ENCODE measurements at places on chromosomes 1 and 21. TPM values are rescaled to one million over a fixed set of nuclear protein-coding genes. Genes with fewer than 3 reads are reported as not detected.
A peak's percentile ranks its signal among the peaks of the same experiment; 100 is the strongest.

GRCh38 chr1:227317523-227318015 lies 723 bp downstream of the CDC42BPA start:
- H3K27me3 ChIP-seq, result no peaks in the 10 kb centered on the region
- H3K4me1 ChIP-seq, result peaks cover 23% of the 10 kb centered on the region
- no peaks in the 10 kb centered on the region for H3K36me3 ChIP-seq
- peak overlapping the region; percentile 87 for H3K4me3 ChIP-seq
- H3K27ac ChIP-seq, result peak overlapping the region; percentile 98
- no peak for DNase-seq

- H3K4me1 ChIP-seq, result no peaks in the 10 kb centered on the region
- H3K27ac ChIP-seq, result no peak overlapping the region
- H3K4me3 ChIP-seq, result no peak overlapping the region
These were observed 13.1 kb downstream of the SERPINC1 start for GRCh38 chr1:173903827-173904531.

CYYR1 gene
- 10.0 TPM for total RNA-seq

OR2T33 gene
- not detected for total RNA-seq

DNA sequence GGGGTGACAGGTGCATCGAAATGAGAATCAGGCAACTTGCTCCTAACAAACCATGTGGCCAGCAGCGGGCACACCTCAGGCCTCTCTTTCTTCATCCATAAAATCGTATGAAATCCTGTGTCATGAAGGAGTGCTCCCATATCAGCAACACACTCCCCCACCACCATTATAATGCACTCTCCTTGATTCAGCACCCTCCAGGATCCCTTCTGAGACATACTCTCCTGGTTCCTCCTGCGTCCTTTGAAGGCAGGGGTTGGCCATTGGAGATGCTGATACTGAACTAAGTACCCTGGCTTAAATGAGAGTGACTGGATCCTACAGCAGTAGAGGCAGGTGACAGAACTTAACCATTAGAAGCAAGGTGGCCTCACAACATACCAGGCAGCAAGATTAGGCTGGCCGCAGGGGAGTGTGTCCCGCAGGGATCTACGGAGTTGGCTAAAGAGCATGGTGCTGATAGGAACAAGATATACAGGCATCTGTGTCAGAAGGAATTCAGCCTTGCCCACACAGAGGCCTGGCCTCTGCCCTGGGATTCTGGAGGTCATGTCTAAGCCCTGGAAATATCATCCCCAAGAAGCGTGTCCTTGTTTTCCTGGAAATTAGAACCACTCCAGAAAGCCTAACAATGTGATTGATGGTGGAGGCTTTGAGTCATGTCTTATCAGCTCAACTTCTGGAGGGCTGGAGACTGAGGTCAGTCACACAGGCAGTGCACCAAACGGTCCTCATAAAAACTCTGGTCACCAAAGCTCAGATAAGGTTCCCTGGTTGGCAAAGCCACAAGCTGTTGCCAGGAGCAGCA lies 16.8 kb downstream of the S100A7A start:
- no peak overlapping the region for H3K4me3 ChIP-seq
- no peak overlapping the region for H3K27ac ChIP-seq
- H3K27me3 ChIP-seq, result peaks cover 35% of the 10 kb centered on the region
- no peaks in the 10 kb centered on the region for H3K36me3 ChIP-seq
- H3K4me1 ChIP-seq, result no peaks in the 10 kb centered on the region

FAM72B gene
- 0.63 TPM for total RNA-seq

MIS18A gene
- 3.0 TPM for total RNA-seq

TRAPPC10 gene
- total RNA-seq, result 14.5 TPM

- DNase-seq, result peak; percentile 31
- H3K27ac ChIP-seq, result no peak overlapping the region
- no peaks in the 10 kb centered on the region for H3K4me1 ChIP-seq
- H3K36me3 ChIP-seq, result peaks cover 6% of the 10 kb centered on the region
- no peaks in the 10 kb centered on the region for H3K27me3 ChIP-seq
These were observed 42.4 kb downstream of the RIMS3 start for GRCh38 chr1:40622936-40623629.

DNA sequence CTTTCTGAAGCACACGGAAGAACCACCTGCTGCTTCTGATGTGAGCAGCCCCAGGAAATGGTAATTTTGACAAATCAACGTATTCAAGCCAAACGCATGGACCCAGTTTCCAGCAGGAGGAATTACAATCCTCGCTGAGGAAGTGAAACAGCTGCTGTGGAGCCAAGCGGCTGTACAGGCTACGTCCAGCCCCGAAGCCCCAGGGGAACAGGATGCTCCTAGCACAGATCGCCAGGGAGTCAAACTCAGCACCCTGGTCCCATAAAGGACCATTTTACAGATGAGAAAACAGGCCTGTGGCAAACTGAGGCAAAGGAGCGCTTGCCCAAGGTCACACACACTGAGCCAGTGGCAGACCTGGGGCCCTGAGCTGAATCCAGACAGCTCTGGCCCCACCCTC lies 108.0 kb downstream of the PTPRU start:
- H3K36me3 ChIP-seq, result no peaks in the 10 kb centered on the region
- H3K4me3 ChIP-seq, result no peak overlapping the region
- no peaks in the 10 kb centered on the region for H3K4me1 ChIP-seq
- no peak for DNase-seq

All from esophagus muscularis mucosa (tissue), 4 donors.